Muscle of back (tissue), 13 donors: ENCODE measurements at places on chromosomes 2 and 18.
A peak's percentile ranks its signal among the peaks of the same experiment; 100 is the strongest.

DNA sequence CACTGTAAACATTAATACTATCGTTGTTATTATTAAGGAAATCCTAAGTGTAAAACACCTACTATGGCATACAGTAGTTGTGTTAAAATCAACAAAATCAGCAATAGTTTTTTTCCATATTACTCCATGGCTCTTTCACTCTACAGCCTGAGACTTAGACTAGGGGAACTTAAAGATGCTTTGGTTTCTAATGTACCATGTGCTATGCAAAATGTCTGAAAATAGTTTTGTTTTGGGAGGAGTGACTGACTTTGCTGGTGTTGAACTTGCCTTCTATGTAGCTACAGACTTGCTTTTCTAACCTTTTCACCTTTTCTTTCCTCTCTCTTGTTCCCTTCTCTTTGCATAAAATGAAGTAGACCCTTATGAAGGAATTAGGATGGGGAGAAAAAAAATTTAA is 159.0 kb upstream of the CCDC195 start:
- DNase-seq, result no peak

DNA sequence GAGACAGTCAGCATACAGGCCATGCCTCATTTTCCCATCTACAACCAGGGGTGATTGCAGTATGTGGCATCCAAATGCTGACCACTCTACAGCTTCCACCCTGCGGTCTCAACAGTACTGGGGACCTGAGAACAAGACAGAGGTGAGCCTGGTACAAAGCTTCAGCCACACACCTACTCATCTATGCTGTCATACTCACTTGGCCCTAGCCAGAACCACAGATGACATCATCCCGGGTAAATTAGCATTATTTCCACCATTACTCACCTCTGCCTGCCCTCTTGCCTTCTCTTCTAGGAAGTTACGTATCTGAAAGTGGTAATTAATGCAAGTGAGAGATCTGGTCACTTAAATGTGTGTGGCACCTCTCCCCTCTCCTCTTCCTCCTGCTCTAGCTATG is 208.2 kb upstream of the ARL4C start:
- no peak for DNase-seq

- DNase-seq, result peak; percentile 27
Observed at GRCh38 chr2:217749008-217749407, 253.8 kb downstream of the TNS1 start.

- DNase-seq, result no peak
Observed at GRCh38 chr2:159106109-159106508, 137.7 kb downstream of the TANC1 start.

- peak; percentile 90 for DNase-seq
Observed at GRCh38 chr2:160334028-160334741, 134.1 kb upstream of the ITGB6 start.

DNA sequence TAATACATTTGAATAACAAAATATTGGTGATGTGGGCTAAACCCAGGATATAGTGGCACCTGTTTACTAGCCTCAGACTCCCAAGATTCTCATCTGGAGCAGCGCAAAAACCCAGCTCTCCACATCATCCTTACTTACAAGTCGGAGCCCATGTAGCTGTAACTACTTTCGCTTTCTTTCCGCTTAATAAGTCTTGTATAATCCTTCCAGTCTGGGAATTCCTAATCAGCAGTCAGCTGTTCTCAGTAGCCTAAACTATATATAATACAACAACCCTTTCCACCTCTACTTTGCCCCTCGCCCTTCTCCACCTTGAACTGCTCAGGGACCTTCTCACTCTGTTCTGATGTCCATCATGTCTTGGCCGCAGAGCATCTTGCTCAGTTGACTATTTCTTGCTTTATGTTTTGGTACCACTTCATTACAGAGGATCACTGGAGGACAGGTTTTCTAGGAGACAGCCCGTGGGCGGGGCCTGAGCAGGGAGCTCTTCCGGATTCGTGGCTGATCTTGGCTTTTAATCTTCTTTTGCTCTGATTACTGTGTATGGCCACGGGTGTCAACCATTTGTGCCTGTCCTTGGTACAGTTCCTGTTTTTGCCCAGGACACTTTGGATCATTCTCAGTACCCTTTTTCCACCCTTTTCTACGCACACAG is 119.9 kb upstream of the SERTAD2 start:
- no peak for DNase-seq

DNA sequence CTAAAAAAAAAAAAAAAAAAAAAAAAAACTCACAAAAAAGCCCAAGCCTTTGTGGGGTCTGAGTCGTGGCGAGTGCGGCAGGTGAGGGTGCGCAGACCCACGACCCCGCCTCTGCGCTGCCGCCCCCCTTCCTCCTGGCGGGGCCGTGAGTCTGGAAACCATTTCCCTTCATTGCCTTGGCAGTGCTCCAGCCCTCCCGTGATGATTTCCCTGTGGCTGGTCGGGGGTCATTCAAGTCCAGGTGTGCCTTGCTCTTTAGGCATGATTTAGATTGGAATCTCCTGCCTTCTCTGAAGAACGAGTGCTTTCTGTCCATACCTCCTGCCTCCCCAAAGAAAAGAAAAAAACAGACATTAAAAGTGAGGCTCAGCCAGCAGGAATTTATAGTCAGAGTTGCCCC is 161.8 kb downstream of the FAM210A start:
- DNase-seq, result no peak

DNA sequence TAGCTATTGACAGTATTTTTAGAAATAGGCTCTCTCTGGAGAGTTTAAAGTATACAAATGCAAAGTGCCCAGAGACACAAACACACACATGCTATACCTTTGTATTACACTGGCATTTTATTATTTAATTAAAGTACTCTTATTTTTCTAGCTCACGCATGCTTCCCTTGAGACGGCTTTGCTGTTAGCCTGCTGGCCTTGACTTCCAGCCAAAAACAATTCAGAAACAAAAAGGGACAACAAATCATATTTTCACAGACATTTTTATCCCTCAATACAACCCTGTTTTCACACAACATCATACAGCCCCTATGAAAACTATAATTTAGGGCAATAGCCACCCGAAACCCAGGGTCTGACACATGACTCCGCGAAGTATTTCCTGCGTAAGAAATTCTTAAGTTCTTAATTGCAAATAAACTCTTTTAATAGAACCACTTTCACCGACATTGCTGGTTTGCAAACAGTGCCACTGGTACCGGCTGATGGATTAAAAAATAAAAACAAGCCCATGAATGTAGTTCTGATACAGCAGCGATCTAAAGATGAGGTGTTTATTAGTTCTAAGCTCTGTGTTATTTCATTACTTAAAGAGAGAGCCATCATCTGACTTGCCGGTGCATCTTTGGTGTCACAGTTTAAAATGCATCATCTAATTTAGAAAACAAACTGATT is 185.1 kb downstream of the TCF4 start:
- DNase-seq, result peak; percentile 68

- no peak for DNase-seq
Observed at GRCh38 chr18:62744076-62744968, 29.0 kb downstream of the PHLPP1 start.

DNA sequence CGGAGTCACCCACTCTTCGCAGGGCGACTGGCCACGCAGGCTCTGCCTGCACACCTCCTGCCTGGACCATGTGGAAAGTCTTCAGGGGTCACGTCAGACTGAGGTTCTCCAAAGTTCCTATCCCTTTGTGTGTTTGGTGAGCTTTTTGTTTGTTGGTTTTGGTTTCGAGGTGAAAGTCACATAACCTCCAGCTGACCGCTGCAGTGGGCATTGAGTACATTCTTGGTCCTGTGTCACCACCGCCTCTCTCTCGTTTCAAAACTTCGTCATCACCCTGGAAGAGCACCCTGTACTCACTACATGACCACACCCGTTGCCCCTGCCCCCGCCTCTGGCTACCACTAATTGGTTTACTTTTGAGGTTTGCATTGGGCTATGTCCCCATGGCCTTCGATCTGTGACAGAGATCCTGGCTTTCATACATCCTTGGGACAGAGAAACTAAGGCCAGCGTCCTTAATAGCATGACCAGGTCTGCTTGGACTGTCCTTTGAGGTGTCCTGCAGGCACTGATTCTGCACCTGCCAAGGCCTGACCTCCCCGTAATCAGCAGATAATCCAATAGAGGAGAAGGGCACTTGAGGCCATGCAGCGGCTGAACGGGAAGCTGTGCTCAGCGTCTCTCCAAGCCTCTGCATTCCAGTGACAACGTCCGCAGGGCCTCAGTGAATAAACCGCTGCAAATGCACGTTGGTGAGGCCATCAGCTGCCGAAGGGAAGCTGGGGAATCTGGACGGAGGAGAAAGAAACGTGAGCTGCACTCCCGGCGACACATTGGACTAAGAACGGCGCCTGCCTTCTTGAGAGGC is 46.8 kb downstream of the SH3BP4 start:
- DNase-seq, result no peak

- no peak for DNase-seq
Observed at GRCh38 chr2:149739883-149740265, 152.3 kb upstream of the MMADHC start.
